C1 segment of cervical spinal cord (tissue), 14 donors: ENCODE measurements at places on chromosomes 12 and 14.

DNA sequence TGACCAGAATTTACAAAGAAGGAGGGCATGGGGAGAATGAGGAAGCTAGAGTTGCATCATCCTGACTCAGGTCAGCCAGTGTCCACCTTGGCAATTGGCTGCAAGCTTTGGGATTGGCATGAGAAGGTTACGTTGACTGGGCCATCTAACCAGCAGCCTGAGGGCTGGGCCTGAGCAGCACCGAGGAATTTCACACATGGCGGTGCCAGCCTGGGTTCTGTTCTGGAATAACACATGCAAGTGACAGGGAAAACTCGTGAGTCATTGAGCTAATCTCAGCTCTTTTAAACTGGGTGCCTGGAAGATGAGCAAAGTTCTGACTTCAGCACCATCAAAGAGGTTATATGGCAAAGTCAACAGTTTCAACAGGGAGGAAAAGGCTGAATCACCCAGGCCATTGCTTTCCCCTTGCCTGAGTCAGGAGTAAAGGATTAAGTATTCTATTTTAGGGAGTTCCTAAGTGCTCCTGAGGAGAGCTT lies 543.2 kb upstream of the TBX3 start:
- DNase-seq, result no peak

DNA sequence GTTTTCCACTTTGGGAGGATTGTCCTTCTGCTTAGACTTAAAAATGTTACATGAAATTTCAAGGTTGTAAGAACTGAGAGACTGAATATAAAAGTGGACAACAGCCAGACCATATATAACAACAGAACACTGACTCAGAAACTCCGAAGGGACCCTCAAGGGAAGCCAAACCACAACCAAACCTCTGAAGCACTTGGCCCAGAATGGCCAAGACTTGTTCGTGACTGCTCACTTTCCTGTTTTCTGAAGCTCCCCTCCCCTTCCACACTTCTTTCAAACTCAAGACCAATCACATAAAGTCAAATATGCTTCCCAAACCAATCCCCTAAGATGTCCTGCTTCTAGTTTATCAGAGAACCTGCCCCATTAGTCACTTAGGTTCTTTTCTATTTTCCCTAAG lies 13.7 kb downstream of the OR6J1 start:
- DNase-seq, result no peak

GRCh38 chr12:46553911-46554310 lies 181.3 kb upstream of the SLC38A2 start:
- no peak for DNase-seq

DNA sequence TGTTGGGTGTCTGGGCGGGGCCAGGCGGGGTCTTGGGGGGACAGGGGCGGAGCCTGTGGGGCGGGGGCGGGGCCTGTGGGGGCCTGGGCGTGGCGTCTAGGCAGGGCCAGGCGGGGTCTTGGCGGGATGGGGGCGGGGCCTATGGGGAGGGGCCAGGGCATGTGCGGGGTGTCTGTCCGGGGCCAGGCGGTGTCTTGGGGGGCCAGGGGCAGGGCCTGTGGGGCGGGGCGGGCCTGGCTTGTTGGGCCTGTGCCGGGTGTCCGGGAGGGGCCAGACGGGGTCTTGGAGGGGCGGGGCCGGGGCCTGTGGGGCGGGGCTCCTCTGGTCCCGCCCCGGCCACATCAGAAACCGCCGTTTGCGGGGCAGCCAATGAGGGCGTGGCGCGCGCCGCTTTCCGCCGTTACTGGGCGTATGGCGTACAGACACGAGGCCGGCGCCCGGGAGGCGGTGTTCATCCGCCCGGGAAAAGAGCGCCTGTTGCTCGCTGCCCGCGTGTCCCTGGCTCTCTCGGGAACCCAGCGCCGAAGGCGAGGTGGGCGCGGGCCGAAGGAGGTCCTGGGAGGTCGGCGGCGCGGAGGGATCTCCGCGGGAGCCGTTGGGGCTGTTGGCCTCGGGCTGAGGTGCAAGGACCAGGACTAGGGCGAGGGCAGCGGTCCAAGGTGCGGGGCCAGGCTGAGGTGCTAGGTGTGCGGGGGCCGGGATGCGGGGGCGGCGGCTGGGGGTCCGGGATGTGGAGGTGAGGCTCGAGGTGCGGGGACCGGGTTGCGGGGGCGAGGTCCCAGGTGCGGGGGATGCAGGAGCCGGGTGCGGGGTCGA lies at the start of gene PIWIL1:
Gene PIWIL1, plus strand, starts transcription at position 400 of the 816 bp plus-strand sequence. CDS start 4,705 bp downstream, outside the sequence.
- DNase-seq, result no peak

GRCh38 chr12:1126091-1126490 lies 135.1 kb downstream of the ERC1 start:
- DNase-seq, result no peak

DNA sequence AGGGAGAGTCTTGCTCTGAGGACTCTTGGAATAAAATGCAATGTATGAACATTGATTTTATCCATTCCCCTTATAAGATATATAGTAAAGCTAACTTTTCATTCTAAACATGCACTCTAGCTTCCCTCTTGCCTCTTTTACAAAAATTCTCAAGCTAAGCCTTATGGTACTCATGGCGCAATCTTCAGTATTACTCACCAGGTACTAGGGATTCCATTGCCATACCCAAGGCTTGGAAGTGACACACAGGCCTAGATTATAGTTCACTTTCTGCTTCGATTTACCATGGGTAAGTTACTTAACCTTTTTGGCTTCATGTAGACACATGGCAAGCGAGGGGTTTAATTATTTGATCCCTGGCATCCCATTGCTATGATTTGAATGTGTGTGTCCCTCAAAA lies 331.5 kb downstream of the LRIG3 start:
- DNase-seq, result no peak

- DNase-seq, result no peak
These were observed 974 bp upstream of the TNS2 start for GRCh38 chr12:53048780-53049401.

DNA sequence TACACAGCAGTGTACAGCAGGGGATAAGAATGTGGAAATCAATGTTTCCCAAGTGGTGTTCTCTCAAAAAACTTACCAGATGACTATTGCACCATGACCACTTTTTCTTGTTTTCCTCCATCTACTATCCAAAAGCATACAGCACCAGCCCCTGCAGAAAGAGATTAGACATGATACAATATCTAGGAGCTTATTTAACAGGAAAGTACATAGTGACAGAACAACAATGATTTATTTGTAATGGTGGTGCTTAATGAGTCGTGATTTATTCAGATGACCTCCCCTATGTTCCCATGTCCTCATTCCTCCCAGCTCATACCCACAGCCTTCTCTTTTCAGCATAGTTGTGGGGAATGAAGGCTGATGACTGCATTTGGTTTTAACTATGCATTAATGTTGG lies 413.6 kb downstream of the BTG1 start:
- no peak for DNase-seq

- no peak for DNase-seq
These were observed 137.2 kb upstream of the PELI2 start for GRCh38 chr14:55980970-55981369.

- no peak for DNase-seq
These were observed 136.4 kb upstream of the NCOR2 start for GRCh38 chr12:124703856-124704255.

DNA sequence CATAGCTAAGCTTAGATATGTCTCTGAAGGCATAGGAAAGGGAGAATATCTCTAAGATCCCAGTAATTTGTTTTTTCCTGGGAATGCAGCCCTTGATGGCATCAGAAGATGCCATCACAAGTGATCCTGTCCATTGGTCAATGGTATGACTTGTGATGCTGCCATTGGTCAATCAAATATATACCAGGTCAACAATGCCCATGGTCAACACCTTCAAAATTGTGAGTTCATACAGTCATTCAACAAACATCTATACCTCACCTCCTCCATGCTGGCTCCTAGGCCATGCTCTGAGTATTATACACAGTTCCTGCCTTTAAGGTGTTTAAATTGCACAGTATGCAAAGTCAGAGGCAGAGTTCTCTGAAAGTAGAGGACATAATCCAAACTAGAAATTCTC lies 19.3 kb upstream of the IL22 start:
- DNase-seq, result no peak

DNA sequence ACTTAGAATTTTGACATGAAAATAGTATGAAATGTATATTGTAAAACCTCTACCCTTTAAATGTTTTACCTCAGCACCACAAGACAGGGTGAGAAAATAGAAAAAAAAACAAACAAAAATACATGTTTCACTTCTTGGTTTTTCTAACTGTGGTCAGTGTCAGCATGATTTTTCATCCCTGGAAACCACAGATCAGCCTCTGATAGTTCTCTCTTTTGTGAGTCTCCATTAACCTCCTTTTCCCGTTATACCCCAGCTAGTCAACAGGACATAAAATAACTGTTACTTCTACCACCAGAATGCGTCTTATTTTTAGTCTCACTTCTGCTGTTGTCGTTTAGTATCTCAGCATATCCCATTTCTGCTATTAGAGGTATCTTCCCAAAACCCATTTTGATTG lies 48.3 kb upstream of the KCNMB4 start:
- no peak for DNase-seq

DNA sequence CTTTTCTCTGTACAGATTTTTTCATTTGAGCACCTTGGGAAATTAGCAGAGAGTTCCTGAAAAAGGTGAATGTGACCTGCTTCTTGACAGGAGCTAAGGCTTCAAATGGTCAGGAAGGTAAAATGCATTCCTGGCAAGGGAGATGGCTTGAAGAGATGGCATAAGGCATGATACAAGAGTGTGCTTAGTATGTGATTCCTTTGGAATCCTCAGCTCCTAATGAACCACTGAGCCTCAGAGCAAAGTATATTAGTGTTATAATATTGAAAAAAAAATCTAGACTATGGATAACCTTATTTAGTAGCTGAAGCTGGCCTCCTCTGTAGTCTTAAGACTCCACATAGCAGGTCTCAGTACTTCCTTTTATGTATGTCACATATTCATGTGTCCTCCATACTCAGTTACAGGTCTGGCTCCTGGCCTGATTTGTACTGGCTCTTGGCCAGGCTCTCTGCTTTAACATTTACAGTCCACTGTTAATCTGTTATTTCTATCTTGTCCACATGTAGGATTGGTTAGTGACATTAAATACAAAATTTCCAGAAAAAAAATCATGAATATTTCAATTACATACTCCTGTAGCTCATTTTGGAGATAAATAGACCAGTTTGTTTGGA lies 17.9 kb downstream of the TOGARAM1 start:
- no peak for DNase-seq

GRCh38 chr12:122875590-122876220 lies 20.2 kb downstream of the VPS37B start:
- DNase-seq, result no peak

GRCh38 chr12:26451763-26452162 lies 256.4 kb downstream of the SSPN start:
- DNase-seq, result no peak

- DNase-seq, result no peak
These were observed 15.9 kb upstream of the AEBP2 start for GRCh38 chr12:19423166-19423930.

DNA sequence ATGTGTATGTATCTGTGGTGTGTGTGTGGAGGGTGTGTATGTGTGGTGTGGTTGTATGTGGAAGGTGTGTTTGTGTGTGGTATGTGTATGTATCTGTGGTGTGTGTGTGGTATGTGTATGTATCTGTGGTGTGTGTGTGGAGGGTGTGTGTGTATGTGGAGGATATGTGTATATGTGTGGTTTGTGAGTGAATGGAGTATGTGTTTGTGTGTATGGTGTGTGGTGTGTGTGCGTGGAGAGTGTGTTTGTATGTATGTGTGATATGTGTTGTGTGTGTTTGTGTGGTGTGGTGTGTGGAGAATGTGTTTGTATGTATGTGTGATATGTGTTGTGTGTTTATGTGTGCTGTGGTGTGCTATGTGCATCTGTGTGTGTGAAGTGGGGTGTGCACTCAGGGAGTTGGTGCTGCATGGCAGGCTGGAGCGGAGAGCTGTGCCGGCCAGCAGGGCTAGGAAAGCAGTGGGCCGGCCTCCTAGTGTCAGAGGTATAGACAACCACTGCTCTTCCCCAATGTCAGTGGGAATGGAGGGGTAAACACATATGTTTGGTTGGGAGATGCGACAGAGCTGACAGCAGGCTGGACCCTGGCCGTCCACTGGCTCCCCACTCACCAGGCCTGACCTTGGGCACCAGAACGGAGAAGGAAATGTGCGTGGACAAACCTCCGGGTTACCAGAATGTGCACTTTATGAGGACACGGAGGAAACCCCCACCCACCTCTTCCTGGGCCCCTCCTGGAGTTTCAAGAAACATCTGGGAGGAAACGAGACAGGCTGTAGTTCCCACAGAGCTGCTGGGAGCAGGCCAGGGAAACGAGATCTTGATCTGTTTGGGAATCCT lies 60.7 kb downstream of the CLMN start:
- no peak for DNase-seq

DNA sequence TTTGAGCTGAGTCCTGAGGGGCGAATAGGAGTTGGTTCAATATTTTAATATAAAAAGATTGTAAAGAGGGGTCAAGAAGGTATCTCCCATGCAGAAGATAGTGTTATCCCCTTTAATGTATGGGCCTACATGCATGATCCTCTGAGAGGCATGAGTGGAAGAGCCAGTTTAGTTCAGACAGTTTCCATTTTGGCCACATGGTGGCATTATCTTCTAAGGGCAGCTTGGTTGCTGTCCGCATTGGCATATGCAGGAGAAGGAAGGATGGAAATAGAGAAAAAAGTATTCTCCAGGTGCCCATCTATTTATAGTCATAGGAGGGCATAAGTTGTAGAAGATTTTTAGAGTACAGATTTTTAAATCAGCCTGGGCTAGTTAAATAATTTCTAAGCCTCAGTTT lies 5.4 kb downstream of the SAMD4A start:
- DNase-seq, result no peak

GRCh38 chr12:127811988-127812387 lies 455.0 kb upstream of the TMEM132C start:
- no peak for DNase-seq

- no peak for DNase-seq
These were observed 100.9 kb upstream of the CCDC91 start for GRCh38 chr12:28089338-28089737.

- DNase-seq, result no peak
These were observed at the start of gene TMEM30B for GRCh38 chr14:61281186-61281947. Gene TMEM30B (minus strand): TSS chr14:61281338. CDS start chr14:61281147, 191 bp downstream.

DNA sequence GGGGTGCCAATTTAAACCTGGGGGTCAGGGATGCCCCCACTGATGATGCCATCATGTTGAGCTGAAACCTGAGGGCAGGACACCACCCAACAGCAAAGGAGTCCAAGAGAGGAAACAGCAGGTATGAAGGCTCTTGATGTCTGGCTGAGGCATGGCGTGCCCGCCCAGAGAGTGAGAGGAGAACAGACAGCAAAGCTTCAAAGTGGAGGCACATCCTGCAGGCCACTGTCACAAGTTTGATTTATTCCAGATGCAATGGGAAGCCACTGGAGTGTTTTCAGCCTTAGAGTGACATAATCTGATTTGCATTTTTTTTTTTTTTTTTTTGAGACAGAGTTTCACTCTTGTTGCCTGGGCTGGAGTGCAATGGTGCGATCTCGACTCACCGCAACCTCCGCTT lies 34.8 kb downstream of the IRF2BPL start:
- no peak for DNase-seq

- no peak for DNase-seq
These were observed 1.1 kb upstream of the STK38L start for GRCh38 chr12:27243006-27243405.

- DNase-seq, result no peak
These were observed 21.4 kb upstream of the ADGRD1 start for GRCh38 chr12:130932061-130932930.

- no peak for DNase-seq
These were observed 2.2 kb downstream of the ASIC1 start for GRCh38 chr12:50059440-50060119.
